ENCODE measurements at places on chromosomes 7 and 10.

DNA sequence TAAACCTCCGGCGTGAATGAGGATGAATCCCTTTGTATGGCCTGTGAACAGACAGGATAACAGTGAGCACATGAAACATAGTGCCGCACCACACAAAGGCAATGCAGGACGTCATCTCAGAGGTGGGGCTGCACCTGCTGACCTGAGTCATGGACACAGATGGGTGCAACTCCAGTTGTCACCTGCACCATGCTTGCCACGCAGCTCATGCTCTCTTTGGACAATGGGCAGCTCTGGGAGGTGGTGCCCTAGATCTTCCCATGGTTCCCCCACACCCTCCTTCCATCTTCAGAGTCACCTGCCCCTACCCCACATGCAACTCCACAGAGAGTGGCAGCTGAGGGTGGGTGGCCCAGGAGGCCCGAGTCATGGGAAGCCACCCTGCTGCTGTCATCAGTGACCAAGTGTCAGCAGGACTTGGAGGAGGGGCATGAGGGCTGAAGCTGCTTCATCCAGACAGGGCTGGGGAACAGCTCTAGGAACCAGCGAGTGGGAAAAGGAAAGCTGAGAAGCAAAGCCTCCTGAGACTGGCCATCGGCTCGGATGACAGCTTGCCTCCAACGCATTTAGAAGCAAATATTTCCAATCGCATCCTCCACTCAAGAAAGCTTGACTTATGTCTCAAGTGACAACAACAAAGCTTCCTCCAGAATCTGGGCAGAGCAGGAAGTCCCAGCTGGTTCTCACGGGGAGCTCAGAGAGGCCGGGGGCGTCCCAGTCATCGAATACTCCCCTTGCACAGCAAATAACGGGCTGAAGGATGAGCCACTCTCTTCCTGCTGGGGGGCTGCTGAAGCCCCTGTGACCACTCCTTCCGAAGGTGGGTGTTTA, 27.1 kb downstream of the VIPR2 start:
- DNase-seq, result no peak

DNA sequence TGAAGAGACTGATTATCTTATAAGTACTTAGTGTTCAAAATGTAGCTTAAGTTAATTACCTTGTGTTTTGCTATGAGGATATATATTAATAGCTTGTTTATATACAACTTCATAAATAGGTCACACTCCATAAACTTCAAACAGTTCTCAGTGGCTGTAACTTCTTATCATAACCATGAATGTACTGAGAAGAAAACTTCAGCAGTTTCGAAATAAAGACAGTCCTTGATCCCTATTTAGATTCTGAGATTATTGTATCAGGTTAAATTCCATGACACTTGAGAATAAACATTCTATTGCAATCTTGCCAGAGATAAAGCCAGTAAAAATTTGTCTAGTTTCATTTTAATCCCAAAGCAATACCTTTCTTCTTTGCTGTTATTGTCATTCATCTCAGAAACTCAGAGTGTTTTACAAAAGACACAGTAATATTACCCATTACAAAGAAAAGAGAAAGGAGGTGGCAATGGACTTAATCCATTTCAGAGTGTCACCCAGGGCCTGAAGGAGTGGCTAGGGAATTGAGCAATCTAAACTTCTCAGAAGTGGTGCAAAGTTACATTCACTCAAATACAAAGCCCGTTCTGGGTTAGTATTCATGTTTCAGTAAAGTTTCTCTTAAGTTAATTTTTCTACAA, 403.6 kb downstream of the SEMA3D start:
- peak; percentile 30 for DNase-seq

GRCh38 chr7:30433082-30433481, 45.5 kb downstream of the NOD1 start:
- peak; percentile 86 for DNase-seq

GRCh38 chr10:72173619-72174296, 42.1 kb upstream of the ANAPC16 start:
- DNase-seq, result peak; percentile 4

DNA sequence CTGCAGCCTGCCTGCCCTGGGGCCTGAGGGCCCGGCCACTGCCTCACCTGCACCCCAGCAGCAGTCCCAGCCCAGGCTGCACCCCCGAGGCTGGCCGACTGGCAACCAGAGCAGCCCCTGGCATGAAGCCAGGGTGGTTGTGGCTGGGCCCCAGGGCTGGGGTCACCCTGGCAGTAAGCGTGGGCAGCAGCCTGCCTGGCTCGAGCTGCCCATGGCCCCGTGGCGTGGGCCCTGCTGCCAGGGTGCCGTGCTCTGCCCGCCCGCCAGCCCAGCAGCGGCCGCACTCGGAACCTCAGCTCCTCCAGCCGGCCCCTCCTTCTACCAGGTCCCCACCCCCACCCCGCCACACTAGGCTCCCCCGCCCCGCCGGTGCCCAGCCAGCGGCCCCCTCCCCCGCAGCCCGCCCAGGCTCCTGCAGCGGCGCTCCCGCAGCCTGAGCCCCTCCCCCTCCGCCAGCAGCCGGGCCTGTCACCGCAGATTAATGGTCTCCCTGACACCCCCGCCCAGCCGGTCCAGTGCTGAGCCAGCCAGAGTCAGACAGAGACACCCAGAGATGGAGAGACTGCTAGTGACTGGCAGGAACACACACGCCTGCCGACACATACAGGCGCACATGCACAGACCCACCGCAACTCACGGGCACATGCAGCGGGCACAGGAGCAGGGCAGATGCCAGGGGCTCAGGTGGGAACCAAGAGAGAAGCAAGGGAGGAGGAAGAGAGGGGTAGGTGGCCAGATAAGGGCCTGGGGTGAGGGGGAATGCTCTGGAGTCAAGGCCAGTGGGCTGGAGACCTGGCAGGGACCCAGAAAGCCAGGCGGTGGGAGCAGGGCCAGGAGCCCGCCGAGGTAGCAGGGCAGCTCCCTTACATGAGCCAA, 22.4 kb downstream of the KCNH2 start:
- DNase-seq, result peak; percentile 33
